ENCODE measurements at places on chromosomes 2 and 18.

DNA sequence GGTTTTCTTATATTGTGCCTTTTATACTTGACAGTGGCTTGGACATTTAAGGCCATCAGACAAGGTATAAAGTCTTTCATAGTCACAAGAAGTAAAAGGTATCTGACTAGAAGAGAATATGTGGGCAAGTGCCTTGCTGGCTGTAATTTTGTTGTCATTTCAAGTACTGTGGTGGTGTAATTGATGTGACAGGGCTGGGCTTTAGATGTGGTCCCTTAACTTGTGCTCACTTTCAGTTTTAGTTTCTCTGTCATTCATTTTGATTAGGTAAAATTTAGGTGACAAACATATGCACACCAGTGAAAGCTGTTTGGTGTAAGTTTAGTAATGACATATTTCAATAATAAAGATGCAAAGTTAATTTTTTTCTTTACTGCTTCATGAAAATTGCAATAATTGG, 31.2 kb upstream of the TBR1 start:
- DNase-seq, result no peak

DNA sequence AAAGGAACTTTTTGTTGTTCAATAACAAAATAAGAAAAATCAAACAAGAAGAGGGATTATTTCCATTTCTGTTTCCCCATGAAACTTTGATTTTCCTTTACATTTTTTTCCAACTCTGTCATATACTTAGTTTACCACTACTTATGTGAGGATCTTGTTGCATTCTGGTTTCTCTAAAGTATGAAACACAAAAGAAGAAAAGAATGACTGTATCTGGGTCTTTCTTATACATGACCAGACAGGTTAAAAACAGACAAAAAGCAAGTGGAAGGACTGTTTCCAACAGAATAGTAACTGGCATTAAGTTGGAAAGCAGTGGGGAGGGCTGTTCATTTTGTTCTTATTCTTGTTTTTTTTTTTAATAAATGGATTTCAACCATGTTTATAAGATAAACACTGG, 1207.8 kb upstream of the FAM98A start:
- no peak for DNase-seq

- DNase-seq, result no peak
Observed at GRCh38 chr2:23367760-23368159, 17.2 kb upstream of the KLHL29 start.

DNA sequence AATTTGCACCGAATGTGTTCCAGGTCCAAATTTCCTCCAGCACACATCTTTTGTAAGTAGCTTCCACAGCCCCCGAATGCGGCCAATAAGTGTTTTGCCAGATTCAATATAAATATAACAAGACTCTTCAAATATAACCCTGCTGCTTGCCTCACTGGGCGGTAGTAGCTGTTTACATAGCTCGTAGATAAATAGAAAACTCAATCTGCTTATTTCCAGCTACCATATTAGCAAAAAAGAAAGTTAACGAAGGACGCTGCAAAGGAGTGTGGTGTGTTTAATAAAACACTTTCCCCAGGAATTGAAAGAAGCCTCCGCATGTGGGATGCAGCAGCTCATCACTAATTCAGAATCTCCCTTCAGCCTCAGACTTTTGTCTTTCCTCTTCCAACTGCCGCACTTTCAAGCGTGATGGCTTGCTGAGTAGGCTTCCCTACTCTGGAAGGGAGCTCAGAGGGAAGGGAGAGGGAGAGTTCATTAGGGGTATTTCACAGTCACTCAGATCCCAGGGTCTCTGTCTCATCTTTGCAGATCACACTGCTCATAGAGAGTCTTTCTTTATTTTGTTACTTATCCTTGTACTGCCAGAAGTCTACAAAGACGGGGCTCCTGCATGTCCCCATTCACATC, 367.0 kb downstream of the RND3 start:
- DNase-seq, result peak; percentile 25

GRCh38 chr2:54585136-54585733, 129.1 kb downstream of the SPTBN1 start:
- no peak for DNase-seq

GRCh38 chr18:13934676-13935075, 19.3 kb upstream of the MC2R start:
- no peak for DNase-seq

GRCh38 chr2:84526562-84526961, 10.3 kb downstream of the DNAH6 start:
- DNase-seq, result no peak
